ENCODE measurements at places on chromosomes 1 and 21.

GRCh38 chr1:220565670-220566069 lies 37.7 kb downstream of the MARK1 start:
- no peak for DNase-seq

DNA sequence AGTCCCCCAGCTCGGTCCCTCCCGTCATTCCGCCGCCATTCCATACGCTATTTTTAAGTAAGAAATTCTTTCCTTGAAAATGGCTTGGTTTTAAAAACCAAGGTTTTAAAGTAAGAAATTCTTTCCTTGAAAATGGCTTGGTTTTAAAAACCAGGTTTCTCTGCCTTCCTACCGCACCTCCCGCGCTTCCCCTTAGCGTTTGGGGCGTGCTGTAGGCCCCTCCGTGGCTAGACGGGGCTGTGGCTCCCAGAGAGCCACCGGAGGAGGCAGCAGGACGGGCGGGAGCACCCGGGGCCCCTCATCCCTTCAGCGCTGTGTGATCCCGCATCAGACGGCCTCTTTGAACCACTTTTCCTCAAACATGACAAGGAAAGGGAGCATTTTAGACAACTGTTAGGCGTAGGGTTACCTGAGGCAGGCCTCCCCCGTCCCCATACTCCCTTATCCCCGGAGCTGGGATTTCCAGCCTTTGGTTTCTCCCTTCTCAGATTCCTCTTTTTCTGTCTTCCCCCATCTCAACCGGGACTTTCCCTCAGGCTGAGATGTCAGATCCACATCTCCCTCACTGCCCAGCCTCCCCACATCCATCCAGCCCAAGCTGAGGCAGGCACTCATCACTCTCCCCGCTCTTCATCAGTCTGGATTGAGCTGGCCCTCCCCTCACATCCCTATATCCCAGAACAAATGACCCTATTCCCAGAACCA lies 541 bp upstream of the CD58 start:
- DNase-seq, result peak; percentile 10

DNA sequence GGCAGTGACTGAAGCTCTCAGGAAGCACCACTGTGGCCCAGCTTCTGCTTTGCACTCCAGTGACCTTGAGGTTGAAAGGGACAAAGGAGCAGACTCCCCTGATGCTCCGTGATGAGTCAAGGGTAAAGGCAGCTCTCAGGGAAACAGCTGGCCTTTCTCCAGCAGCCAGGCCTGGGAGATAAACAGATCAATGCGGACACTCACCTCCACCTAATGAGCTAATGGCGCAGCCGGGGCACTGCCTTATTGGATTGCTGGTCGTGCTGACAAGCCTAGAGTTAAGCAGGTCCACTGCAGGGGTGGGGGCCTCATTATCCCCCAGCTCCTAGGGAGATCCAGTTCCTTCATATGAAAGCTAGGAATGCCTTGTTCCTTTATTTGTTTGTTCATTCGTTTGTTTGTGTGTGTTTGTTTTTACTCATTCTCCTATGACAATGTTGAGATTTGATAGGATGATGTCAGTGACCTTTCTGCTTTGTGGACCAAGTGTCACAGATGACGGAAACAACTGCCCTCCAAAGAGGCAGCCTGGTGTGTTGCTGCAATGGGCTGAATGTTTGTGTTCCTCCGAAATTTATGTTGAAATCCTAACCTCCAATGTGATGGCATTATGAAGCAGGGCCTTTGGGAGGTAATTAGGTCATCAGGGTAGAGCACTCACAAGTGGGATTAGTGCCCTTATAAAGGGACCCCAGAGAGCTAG lies 141.4 kb upstream of the BEND5 start:
- no peak for DNase-seq

DNA sequence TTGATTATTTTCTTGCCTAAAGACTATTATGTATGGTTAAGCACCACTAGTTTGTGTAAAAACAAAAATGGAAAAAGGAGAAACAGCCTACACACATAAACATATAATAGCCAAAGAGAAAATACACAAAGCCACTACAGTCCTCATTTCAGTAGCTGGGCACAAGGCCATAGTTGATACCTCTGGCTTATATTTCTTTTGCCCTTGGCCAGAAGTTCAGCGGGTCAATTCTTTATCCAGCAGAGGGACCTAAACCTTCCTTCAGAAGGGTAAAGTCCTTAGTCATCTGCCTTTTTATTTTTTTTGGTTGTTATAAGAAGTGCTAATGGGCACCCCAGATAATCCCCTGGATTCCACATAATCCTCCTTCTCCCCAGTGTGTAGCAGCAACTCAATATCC lies 134.1 kb downstream of the PIGK start:
- no peak for DNase-seq

DNA sequence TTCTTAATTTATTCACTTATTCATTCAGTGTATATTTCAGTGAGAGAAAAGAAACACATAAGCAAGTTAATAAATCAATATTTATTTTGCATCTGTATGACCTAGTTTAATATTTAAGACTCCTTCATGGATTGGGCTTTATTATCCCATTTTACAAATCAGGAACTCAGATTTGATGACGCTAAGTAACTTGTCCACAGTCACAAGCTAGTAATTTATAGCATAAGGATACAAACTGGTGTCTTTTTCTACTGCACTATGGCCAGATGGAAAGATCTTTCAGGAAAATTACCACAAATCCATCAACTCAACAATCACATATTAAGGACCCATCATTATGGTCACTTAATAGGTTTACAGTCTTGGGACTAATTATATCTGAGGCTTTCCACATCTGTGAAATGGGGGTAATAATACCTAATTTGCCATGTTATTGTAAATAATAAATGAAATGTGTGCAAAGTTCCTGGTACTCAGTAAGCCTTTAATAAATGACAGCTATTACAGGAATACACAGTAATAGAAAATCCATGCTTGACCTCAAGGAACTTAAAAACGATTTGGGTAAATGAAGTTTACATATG lies 13.3 kb downstream of the CDKN2C start:
- no peak for DNase-seq

- no peak for DNase-seq
These were observed 9.3 kb downstream of the SLAMF8 start for GRCh38 chr1:159835862-159836525.

GRCh38 chr1:118304722-118305359 lies 119.8 kb upstream of the SPAG17 start:
- DNase-seq, result peak; percentile 4

GRCh38 chr1:82979593-82980236 lies 1019.2 kb downstream of the TTLL7 start:
- DNase-seq, result no peak

- no peak for DNase-seq
These were observed 33.5 kb upstream of the UTS2 start for GRCh38 chr1:7886405-7886745.

- no peak for DNase-seq
These were observed 102.0 kb upstream of the RUNX3 start for GRCh38 chr1:25031966-25032667.

- DNase-seq, result no peak
These were observed 4.8 kb upstream of the RGS16 start for GRCh38 chr1:182608845-182609610.

DNA sequence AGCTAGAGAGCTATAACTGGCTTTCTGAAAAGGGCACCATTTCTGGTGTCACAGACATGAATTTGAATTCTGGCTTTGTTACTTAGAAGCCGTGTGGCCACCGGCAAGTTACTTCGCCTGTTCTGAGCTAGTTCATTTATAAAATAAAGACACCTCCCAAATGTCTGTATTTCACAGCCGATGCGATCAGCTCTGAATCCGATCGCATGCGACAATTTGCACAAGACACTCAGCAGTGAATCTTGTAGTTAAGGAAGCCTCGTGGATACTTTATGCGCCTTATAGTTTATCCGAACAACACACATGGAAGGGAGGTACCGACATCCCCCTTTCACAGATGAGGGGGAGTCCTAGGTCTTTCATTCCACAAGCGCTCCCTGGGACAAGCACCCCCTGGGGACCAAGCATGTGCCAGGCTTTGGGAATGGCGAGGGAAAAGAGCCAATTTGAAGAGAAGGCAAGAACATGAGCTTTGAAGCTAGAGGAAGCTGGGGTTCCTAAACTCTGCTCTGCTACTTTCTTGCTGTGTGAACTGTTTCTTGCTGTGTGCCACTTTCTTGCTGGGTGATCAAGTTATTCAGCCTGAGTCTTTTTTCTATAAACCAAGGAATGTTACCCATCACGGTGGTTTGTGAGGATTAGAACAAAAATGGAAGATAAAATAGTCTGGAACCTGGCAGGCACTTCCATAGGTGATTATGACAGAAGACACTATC lies 3.9 kb downstream of the ID3 start:
- no peak for DNase-seq

GRCh38 chr1:172845371-172845770 lies 186.5 kb downstream of the FASLG start:
- DNase-seq, result peak; percentile 18

- DNase-seq, result no peak
These were observed 14.9 kb downstream of the SLC45A3 start for GRCh38 chr1:205665201-205666045.

- DNase-seq, result no peak
These were observed 10.4 kb downstream of the JUN start for GRCh38 chr1:58773406-58773840.

DNA sequence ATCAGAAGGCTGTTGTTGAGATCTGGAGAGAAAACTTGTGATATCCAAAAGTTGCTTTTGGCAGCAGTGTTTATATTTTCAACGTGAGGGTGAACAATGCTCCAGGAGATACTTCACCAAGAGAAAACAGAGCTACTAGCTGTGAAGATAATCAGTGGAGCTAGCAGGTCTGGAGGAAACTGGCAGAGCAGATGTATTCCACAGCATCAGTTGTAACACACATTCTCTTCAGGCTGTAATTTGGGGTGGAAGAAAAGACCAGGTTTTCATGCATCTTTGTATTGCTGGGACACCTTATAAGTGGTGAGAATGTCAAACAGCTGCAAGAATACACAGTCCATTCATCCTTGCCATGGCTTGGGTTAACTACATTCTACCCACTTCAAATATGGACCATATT lies 22.0 kb downstream of the AHCYL1 start:
- DNase-seq, result no peak

DNA sequence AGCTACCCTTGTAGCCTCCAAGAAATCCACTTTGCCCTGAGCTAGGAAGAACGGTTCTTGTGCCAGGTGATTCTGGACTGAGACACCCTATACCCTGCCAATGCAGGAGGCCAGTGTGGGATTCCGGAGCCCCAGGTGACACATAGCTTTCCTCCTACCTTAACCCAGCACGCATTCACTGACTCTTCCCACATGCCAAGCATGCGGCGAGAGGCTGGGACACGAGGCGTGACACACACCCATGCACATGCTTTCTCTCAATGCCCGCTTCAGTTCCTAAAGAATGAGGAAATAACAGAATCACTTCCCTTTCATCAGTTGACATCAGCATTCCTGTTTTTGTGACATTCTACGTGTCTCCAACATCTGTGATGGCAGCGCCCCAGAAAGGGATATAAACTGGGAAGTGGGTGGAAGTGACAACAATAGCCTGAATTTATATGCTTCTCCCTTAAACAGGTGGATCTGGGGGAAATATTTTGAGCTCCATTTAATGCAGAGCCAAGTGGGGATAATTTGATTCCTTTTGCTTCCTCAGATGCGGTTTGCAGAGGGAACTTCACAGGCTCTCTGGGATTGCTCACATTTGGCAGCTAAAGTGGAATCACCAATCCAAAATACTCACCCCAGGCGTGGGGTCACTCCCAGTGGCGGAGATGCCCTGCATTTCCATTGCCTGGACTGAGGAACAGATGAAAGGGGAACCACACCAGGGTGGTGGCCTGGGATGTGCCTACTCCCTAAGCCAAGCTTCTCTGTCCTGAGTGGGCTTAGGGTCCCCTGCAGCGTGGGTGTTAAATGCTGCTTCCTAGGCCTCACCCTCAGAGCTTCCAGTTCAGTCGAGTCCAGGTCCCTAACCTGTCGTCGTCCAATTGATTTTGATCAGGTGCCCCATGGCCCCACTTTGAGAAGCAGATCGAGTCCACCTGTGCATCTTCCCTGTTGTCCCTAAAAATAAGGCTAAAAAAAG lies 445.1 kb downstream of the SIPA1L2 start:
- no peak for DNase-seq

DNA sequence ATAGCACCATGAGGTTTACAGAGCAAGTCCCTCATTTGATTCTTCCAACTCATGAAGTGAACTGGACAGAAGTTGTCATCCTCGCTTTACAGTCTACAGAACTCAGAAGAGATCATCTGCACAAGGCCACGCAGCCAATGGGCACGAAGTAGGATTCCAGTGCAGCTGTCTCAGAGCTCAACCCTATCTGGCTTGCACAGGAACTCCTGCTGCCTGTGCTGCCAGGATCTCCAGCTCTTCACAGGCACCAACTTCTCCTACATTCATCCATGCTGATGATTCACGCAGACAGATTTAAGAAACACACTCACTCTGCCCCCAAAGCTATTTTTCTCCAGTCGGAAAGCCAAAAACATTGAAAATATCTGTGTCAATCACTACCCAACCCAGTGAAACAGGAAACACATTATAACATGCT lies 157.0 kb downstream of the RERE start:
- DNase-seq, result no peak

GRCh38 chr1:9280015-9280860 lies 12.5 kb upstream of the SPSB1 start:
- peak; percentile 67 for DNase-seq

DNA sequence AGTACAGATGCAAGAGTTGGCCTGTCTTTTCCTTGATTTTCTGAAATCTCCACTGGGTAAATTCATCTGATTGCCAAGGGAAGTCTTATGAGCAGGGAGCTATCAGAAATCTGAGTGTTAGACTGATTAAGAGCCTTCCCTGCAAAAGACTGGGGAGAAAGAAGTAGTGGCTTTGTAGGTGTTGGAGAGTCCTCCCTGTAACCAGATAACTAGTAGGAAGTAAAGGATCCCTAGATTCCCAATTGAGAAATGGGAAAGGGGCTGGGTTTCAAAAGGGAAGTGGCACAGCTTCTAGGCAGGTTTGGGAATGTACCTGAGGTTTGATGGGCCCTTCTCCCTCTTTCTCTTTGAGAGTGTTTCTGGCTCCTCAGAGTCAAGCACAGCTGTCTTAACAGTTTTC lies 2.1 kb downstream of the TLCD4 start:
- no peak for DNase-seq

DNA sequence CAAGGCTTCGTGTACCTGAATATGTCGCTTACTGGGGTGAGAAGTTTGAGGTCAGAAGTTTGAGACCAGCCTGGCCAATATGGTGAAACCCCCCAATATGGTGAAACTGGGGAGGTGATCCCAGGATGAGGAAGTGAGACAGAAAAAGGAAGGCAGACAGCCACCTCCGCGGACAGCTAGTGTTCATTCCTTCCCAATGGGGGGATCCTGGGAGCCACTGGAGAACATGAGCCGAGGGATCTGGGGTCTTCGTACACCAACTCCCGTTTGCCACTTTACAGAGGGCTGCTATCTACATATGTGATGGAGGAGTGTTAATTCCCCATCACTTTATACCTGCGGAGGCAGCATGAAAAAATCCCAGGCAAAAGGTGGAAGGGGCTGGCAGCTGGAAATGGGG lies 19.6 kb upstream of the IFFO2 start:
- no peak for DNase-seq

GRCh38 chr1:234478481-234479309 lies at the start of gene TARBP1:
Gene TARBP1, minus strand, starts transcription at chr1:234479179. Its CDS starts 76 bp downstream, at chr1:234479103.
- peak; percentile 70 for DNase-seq

Data from SW480 (cell line).